ENCODE measurements at places on chromosomes 16 and 17.

GRCh38 chr16:79601092-79601930, 774 bp upstream of the MAF start:
- DNase-seq: no peak

- DNase-seq: no peak
Observed at GRCh38 chr16:69486724-69487123, 62.3 kb downstream of the CYB5B start.

DNA sequence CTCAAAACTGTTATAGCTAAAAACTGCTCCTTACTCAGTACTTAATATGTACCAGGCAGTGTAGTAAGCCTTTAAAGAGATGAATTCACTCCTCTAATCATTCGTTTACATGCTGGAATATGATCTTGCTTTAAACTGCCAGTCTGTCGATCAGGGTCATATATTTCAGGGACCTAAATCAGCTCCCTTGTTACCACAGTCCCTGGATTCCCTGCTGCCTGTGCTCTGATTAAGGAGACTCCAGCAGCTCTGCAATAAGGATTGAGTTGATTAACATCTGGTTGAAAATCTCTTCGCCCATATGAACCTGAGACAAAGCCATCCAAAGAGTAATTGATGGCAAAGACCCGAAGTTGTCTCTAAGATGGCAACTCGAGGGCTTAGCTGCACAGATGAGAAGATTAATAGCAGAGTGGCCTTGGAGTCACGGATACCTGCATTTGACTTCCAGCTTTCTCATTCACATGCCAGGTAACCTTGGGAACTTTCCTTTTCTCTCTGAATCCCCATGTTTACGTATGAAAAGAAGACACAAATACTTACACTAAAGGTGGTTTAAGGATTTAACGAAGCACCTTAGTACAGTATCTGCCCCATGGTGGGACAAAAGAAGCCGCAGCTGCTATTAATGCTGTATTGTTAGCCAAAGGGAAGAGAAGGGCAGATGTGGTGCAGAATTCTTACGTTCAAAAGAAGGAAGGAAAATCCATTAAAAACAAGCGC, 68.2 kb downstream of the VAT1L start:
- no peak for DNase-seq

DNA sequence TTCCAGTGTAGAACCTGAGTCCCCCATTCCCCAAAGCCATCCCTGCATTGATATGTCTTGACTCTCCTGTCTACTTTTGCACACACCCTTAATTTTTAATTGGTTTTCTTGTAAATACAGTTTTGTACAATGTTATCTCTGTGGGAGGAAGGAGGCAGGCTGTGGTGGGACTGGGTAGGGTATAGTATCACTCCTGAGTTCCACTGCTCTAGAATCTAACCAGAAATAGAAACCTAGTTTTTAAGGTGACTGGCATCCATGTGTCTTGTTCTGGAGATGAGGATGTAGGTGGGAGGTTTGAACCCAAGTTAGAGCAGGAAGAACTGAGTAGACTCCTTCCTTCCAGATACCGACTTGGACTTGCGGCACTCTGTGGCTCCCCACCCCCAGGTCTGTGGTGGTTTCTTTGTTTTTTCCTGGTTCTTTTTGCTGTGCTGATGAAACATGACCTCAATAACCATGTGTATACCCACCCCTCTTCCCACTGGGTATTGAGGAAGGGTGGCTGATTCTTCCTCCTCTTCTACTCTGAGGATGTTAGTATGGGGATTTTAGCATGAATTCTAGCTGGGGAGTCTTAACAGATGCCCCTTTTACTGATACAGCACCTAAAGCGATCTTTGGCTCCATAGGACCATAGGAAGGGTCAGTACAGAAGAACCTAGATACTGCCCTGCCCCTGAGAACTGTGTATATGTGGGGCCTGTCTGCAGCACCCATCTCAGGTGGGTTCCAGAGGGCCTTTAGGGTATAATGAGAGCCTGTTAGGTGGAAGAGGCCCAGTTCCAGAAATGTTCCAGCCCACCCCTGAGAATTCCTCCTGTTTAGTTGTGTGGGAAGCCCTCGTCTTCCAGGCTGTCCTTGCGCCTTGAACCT, 48.7 kb downstream of the SF3B3 start:
- DNase-seq: no peak

GRCh38 chr17:27915709-27916108, 22.5 kb upstream of the LYRM9 start:
- no peak for DNase-seq

GRCh38 chr16:35598696-35599332, 2139.4 kb downstream of the TP53TG3F start:
- no peak for DNase-seq

DNA sequence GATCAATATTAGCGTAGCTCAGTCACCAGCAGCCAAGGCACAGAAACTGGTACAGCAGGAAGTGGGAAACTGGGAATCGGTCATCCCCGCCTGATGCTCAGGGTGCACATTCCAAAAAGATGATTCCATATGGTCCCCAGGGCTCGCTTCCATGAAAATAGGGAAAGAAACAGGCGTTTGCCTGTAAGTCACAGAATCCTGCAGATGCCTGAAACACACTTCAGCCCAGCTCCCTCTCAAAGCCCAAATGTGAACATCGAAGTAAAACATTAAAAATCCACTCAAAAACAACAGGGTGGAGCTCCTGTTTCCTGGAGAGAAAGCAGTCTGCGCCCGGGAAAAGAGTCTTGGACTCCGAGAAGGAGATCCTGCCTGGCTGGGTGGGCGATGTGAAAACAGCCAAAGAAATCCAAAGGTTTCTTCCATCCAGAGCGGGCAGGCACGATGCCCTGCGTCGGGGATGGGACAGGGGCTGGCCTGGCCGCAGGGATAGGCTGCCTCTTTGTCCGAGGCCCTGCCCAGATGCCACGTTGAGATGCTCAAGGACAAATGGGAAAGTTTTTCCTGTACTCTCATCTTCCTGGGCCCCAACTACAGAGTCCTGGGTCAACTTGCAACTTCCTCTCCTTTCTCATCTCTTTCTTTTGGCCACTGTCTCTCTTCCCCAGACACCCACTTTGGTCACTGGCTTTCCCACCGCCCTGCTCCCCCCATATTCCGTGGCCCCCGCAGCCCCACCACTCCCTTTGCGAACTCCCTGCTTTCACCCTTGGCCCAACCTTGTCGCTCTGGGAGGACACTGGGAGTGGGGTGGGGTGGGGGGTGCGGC, 743 bp downstream of the WIPI1 start:
- DNase-seq: peak; percentile 88

GRCh38 chr16:89705006-89705405, 3.5 kb upstream of the SPATA2L start:
- DNase-seq: no peak

- DNase-seq: no peak
Observed at GRCh38 chr16:53632526-53632925, 71.1 kb downstream of the RPGRIP1L start.

DNA sequence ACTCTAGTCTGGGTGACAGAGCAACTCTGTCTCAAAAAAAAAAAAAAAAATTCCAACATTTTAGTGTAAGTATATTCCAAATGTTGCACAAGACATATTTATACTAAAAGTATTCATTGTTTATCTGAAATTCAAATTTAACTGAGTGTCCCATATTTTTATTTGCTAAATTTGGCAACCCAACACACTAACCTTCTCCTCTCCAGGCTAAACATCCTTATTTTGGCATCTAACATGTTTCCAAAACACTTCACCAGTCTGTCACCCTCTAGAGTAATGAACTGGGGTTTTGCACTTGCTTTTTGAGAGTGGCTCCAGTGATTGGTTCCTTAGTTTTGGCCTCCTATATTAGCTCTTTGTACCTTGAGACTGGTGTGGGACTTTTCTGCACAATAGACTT, 243.4 kb upstream of the SALL1 start:
- DNase-seq: no peak

DNA sequence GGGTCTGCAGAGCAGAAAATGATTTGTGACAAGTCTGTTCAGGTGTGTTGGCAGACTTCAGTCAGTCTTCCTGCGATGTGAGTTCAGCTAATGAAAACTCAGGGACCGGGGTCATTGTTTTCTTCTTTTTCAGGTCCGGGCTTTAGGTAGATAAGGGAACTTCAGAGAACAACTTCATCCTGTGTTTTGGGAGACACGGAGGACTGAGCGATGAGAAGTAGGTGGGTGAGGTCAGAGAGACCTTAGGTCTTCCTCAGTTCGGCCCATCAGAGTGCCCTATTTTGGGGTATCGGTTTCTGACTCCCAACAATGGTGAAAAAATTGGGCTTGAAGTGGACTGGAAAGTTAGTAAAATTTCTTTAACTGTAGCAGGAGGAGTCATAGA, 88.9 kb upstream of the ATF7IP2 start:
- no peak for DNase-seq

- peak; percentile 97 for DNase-seq
Observed at GRCh38 chr17:44331249-44331760, 6.7 kb upstream of the SLC25A39 start.

DNA sequence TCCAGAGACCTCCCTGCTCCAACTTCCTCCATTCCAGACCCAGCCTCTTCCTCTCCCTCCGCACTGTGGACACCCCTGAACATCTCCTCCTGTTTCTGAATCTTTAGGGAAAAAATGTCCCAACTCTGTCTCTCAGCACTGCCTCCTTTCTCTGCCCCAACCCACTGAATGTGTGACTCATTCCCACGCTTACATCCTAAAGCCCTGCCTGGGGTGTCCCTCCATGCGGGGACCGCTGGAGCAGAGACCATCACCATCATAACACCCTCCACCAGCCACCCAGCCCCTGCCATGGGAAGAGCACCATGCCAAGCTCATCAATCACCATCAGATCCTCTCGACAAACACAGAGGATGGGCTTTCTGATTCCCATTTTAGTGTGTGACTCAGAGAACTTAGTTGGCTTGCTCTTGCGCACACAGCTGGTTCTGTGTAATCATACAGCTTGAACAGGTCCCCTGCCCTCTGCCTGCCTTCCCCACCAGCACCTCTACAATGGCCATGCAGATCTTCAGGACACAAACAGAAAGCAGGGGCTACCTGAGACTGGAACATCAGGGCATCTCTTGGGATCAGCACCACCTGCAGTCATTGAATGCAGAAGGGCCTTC, 10.7 kb downstream of the RPRML start:
- no peak for DNase-seq

- DNase-seq: no peak
Observed at GRCh38 chr16:15741207-15741871, 91.3 kb downstream of the NDE1 start.

DNA sequence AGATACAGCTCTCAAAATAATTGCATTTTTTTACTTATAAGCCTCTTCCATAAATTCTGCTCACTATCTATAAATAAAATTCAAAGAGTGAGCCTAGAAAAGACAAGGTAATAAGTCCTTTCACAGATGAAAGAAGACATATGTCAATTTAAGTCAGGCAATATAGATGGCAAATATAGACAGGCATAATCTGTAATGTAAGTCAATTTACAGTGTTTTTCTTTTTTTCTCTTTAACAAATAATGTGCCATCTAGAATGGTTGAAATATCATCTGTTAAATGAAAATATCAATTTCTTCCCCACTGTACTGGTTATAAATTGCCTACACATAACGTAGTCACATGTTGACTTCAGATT, 1409.2 kb upstream of the GOT2 start:
- DNase-seq: no peak

DNA sequence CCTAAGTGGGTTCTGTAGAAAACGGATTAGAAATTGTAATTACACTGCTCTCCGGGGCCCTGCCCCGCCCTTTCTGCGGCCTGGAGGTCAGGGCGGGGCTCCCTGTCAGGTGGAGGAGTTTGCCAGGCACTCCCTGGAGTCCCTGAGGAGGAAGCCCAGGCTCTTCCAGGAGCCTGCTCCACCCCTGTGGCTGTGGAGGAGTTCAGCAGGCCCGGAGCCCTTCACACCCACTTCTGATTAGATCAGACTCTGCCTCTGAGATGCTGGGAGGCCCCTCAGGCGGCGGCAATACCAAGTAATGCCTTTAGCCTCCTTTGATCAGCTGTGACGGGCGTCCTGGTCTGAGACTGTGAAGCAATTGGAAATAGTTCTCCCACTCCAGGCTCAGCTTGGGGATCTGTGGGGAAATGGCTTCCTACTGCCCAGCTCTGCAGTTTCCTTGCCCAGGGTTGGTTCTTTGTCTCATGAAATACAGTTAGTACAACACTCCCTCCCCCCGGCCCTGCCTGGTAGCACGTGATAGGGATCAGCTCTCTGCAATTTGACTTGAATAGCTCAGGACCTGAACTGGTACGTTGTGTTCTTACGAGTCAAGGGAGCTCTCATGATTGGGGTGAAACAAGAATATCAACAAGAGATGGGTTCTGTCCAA, 22.3 kb downstream of the BAIAP2 start:
- peak; percentile 70 for DNase-seq

DNA sequence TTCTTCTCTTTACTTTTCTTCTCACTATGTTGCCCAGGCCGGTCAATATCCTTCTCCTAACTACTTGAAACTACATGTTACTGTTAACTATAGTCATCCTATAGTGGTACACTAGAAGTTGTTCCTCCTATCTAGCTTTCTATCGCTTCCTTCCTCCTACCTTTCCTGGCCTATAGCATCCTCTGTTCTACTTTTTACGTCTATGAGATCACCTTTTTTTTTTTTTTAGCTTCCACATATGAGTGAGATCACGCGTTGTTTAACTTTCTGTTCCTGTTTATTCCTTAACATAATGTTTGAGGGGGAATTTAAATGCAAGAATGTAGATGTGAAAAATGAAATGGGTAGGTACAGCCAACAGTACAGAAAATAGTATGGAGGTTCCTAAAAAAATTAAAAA, 30.5 kb upstream of the YPEL2 start:
- DNase-seq: no peak

GRCh38 chr17:76598004-76598439, 12.4 kb upstream of the ST6GALNAC2 start:
- peak; percentile 19 for DNase-seq

GRCh38 chr17:34609210-34609609, 29.8 kb downstream of the TMEM132E start:
- DNase-seq: no peak

GRCh38 chr17:65171752-65172151, 34.6 kb downstream of the RGS9 start:
- DNase-seq: no peak

- DNase-seq: no peak
Observed at GRCh38 chr17:30368912-30369720, 9.6 kb upstream of the CPD start.

DNA sequence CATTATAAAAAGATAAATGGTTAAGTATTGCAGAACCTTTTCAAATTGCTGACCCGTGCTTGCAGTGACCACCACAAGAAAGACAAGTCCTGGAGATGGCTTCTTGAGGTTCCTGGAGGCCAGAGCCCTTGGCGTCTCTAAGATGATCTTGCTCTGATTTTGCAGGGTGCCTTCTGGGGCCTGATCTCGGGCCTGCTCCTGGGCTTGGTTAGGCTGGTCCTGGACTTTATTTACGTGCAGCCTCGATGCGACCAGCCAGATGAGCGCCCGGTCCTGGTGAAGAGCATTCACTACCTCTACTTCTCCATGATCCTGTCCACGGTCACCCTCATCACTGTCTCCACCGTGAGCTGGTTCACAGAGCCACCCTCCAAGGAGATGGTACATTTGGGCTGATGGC, 63.0 kb downstream of the SLC5A11 start:
- no peak for DNase-seq

DNA sequence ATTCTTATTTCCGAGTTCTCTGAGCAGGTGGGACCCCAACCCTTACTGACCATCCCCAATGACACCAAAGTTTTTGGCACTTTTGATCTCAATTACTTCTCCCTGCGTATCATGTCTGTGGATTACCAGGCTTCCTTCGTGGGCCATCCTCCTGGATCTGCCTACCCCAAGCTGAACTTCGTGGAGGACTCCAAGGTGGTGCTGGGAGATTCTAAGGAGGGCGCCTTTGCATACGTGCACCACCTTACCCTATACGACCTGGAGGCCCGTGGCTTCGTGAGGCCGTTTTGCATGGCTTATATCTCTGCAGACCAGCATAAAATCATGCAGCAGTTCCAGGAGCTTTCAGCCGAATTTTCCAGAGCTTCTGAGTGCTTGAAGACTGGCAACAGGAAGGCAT, 868 bp downstream of the SMCR8 start:
- DNase-seq: no peak

Data from PC-3 (cell line).